ENCODE measurements at places on chromosomes 3 and 15. TPM values are rescaled to one million over a fixed set of nuclear protein-coding genes. Genes with fewer than 3 reads are reported as not detected.

Gene SLC7A14
- total RNA-seq, result not detected

DNA sequence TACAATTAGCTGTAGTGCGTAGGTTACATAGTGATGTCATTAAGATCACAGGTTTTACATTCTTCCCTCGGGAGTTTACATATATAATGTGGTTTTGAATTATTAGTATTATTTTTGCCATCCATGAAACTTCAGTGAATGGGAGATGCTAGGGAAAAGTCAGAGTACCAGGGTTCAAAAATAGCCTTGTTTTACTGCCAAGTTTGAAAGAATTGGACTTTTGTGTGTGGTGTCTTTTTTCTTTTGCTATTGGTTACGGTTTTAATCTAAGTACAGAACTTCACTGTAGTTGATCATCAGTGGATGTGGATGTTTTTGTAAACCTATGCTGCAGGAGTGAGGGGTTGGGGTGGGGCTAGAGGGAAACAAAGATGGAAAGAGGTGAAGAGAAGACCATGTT is 20.7 kb downstream of the SLC25A26 start:
- no peaks in the 10 kb centered on the region for H3K4me1 ChIP-seq
- no peaks in the 10 kb centered on the region for H3K27me3 ChIP-seq
- H3K4me3 ChIP-seq, result no peak overlapping the region

Gene SYNPR
- total RNA-seq, result 0.90 TPM

DNA sequence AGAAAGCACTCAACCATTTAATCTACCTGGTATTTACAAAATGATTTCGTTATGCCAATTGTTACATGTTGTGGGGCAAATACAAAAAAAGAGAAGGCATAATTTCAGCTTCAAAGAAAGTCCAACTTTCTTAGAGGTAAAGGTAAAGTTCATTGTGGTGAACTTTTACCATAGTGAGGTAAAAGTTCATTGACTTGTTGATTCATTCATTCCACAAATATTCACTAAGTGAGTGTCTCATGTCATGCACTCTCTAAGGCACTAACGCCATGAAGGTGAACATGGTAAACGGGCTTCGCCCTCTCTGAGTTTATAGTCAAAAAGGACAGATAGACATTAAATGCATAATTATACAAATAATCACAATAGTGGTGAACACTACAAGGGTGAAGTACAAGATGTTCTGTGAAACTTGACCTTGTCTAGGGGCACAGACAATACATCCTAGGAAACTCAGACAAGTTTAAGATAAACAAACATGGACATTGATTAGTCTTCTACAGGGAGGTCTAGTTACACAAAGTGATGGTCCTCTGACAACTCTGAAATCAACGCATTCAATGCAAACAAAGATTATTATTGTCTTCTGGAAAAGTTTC is 378.6 kb downstream of the MAGI1 start:
- H3K27ac ChIP-seq, result no peak overlapping the region
- DNase-seq, result no peak
- no peaks in the 10 kb centered on the region for H3K36me3 ChIP-seq
- H3K27me3 ChIP-seq, result no peaks in the 10 kb centered on the region

DNA sequence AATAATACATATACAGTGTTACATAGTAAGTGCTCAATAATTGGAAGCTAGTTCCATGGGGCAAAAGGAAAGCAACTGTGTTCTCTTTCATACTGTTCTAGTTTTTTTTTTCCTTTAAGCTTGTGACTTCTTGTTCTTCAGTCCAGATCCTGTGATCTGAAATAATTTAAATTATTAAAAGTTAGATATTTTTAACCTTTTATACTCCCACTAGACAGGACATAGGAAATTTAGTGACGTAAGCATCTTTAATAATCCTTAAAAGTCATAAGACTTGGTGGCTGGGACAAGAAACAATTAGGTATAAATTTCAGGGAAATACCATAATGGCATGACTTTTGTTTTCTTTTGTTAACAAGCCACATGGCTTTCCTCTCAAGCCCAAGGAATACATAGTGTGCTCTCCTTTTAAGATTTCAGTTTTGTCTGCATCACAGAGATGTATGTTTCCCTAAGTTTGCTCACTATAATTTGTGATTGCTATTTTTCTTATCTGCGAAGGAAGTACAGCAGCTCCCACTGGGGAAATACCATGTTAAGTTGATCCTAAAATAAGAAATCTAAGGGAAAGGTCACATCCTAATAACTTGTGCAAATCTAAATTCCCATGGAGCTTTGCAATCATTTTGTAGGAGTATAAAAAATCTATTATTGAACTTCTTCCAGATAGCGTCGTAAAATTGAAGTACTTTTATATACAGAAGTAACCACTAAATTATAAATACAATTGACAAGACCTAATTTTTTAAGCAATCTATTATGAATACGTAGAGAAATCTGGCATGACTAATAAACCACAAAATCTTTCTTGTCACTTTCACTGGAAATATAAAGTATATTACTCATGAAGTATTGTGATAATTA is 30.1 kb downstream of the PPARG start:
- peaks cover 28% of the 10 kb centered on the region for H3K36me3 ChIP-seq
- no peaks in the 10 kb centered on the region for H3K27me3 ChIP-seq
- peaks cover 36% of the 10 kb centered on the region for H3K4me1 ChIP-seq
- no peak for DNase-seq

Measured in Calu3 (cell line).